ENCODE measurements at places on chromosomes 5 and 9. TPM values are rescaled to one million over a fixed set of nuclear protein-coding genes. Genes with fewer than 3 reads are reported as not detected.

The TMOD1 gene
- 74.5 TPM for total RNA-seq

The PCDHB10 gene
- total RNA-seq: 3.0 TPM

The LRRC8A gene
- total RNA-seq: 55.5 TPM

The LHFPL2 gene
- 40.3 TPM for total RNA-seq

The ARSB gene
- 25.7 TPM for total RNA-seq

The RALGPS1 gene
- total RNA-seq: 5.9 TPM

The EPB41L4B gene
- total RNA-seq: 1.2 TPM

- ATAC-seq: no peak
Observed at GRCh38 chr9:104362912-104363472, 141.1 kb upstream of the OR13F1 start.

DNA sequence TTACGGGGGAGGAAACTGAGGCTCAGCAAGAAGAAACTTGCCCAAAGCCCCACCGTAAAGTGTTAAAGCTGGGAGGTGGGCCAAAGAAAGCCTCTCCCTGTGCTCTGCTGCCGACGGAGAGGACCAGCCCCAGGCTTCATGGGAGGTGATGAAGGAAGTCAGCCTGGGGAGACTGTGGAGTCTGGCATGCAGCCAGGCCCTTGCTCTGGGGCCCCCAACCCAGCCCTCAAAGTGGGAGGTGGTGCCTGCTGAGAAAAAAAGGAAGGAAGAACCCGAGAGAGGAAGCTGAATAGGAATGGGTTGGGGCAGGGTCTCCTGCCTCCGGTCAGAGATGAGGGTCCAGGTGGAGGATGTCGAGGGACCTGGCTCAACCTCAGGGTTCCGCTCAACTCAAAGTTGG lies 3.8 kb downstream of the RNF44 start:
- ATAC-seq: no peak

Data from gastroesophageal sphincter (tissue), 4 donors.